Nephron progenitor cell (in vitro differentiated cells): ENCODE measurements at places on chromosomes 16 and 17.

DNA sequence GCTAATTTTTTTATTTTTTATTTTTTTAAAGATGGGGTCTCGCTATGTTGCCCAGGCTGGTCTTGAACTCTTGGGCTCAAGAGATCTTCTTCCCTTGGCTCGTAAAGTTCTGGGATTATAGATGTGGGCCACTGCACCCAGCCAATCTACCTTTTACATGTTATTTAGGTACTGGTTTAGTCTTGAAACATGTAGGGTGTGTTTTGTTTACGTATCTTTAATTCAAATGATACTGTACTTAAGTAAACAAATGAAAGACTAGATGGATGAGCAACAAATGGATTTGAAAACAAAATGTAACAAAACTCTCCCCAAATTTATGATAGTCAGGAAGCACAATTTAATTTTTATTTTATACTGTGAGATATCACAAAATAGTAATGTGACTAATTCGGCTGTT, 207.7 kb downstream of the LGALS9B start:
- no peak for DNase-seq

DNA sequence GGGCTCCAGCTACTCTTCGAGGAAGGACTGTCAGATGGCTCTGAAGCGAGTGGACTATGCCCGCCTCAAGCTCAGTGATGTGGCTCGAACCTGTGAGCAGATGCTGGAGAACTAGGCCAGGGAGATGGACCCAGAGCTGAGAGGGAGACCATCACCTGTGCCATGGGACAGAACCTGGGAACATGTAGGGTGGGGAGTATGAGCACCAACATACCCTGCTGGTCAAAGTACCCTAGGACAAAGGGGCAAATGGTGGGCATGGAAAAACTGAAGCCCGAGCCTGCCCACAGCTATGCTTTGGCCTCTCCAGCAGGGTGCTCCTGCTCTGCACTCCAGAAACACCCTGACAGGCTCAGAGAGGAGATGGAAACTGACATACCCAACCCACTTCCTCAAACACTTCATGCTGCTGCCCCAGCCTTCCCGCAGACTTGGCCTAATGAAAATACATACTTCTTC, 1.9 kb downstream of the MED11 start:
- DNase-seq = no peak

DNA sequence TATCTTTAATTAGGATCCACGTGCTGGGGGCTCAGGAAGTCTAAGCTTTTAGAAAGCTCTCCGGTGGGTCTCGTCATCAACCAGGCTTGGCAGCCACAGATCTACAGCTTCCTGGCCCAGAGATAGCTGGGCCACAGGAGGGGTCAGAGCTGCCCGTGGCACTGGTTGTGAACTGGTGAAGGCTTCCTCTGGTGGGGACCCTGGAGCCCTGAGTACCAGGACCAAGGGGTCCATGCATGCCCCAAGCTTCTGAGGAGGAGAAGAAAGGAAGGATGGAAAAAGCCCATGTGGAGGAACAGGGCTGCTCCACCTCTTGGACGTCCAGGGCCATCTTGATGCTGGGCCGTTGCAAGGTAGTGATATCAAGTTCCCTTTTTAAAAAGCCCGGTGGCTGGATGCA, 13.3 kb downstream of the RMI2 start:
- no peak for DNase-seq

- no peak for DNase-seq
These were observed at the start of gene CCL8 for GRCh38 chr17:34319039-34319483. Gene CCL8, plus strand, starts transcription at chr17:34319435. Its CDS starts 67 bp downstream, at chr17:34319502.

GRCh38 chr17:1515640-1516387, 598 bp downstream of the INPP5K start:
- peak; percentile 44 for DNase-seq

DNA sequence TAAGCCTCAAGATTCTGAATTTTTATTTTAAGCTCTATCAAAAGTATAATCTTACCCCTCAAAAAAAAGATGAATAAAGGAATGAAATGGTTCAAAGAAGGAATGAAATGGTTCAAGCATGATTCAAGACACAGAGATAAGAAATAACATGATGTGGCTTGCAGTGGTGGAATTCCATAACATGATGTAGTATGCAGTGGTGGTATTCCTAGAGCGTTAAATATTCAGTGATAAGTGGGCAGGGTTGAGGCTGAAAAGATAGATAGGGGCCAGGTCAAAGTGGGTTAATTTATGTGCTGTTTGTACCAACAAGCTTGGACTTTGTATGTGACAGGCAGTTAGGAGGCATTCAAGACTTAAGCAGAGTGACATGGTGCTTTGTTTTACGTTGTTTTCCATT, 29.6 kb downstream of the TNRC6A start:
- DNase-seq = no peak

GRCh38 chr17:64448665-64449512, at the start of gene MILR1:
Gene MILR1, plus strand, starts transcription at chr17:64449115. Its CDS starts 54 bp downstream, at chr17:64449169.
- DNase-seq = no peak

GRCh38 chr16:16038950-16039349, 89.5 kb downstream of the ABCC1 start:
- no peak for DNase-seq

- DNase-seq = no peak
These were observed 44.0 kb downstream of the SOST start for GRCh38 chr17:43714465-43715149.

GRCh38 chr17:73569762-73570319, 74.4 kb downstream of the SDK2 start:
- no peak for DNase-seq

- DNase-seq = peak; percentile 35
These were observed 772 bp downstream of the CHD3 start for GRCh38 chr17:7889166-7889955.

- DNase-seq = no peak
These were observed 271.4 kb downstream of the MAF start for GRCh38 chr16:79329166-79329521.

- DNase-seq = no peak
These were observed 16.7 kb upstream of the BAIAP2 start for GRCh38 chr17:81018044-81018802.

- DNase-seq = no peak
These were observed 624.4 kb upstream of the C16orf82 start for GRCh38 chr16:26442321-26442720.

- no peak for DNase-seq
These were observed 48.5 kb upstream of the ZCCHC14 start for GRCh38 chr16:87541147-87541871.

GRCh38 chr16:86076606-86077005, 177.6 kb downstream of the IRF8 start:
- no peak for DNase-seq

DNA sequence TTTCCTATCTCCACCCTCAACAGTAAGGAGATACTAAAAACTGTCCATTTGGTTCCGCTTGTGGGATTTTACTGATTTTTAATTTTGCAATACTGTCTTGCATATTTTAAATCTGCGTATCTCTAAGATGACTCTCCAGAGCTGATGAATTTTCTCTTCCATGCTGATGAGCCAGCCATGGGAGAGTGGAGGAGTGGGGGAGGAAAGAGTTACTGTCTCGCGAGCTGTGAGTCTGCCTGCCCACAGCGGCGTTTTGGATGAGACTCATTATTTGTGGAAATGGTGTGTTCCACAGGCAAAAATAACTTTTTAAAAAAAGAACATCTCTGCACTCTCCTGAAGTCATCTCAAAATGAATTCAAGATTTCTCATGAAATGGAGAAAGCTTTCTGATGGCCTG, 34.6 kb upstream of the MYOCD start:
- no peak for DNase-seq

- no peak for DNase-seq
These were observed 432.3 kb downstream of the XYLT1 start for GRCh38 chr16:17038415-17038814.

- DNase-seq = peak; percentile 77
These were observed 34.7 kb downstream of the SBK1 start for GRCh38 chr16:28326881-28327610.

DNA sequence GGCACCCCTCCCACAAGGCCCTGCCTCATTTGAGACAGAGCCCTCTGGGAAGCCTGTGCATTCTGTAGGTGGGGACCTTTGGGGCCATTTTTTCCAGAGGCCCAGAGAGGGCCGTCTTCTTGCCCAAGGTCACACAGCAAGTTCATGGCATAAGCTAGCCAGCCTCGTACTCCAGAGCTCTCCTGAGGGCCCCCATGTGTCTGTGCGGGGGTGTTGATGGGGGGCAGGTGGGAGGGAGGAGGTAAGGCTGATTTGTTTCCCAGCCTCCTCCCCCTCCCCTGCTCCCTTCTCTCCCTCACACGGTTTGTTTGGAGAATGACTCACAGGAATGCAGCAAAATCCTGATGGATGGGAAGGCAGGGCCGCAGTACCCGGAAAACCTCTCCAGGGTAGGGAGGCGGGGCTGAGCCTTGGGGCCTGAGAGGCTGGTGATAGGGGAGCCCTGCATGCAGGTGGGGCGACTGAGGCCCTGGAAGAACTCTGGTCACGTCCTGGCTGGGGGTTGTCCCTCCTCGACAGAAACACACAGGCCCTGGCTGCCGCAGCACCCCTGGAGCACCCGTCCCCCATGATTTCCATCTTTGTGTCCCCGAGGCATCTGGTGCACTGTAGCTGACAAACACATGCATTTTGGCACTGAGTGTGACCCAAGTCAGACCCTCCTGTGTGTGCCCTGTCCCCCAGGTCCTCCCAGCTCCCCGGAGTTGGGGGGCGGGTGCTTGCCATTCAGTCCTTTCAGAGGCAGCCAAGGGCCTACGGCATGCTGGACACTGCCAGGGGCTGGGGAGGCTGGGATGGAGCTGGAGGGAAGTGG, 29.7 kb downstream of the RAI1 start:
- DNase-seq = peak; percentile 62

- no peak for DNase-seq
These were observed 3.3 kb upstream of the N4BP1 start for GRCh38 chr16:48613061-48613957.

DNA sequence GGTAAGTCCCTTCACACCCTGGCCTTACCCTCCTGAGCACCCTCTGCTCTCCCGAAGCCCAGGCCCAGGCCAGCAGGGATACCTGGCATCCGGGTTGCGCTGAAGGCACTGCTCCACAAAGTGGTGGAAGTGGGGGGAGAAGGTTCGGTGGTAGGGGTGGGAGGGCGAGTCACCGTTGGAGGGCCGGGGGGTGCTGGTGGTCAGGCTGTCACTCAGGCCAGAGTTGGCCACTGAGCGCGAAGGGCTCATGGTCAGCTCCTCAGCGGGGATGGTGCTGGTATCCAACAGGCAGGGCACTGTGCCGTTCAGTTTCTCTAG, 4.3 kb upstream of the LIMD2 start:
- DNase-seq = no peak

DNA sequence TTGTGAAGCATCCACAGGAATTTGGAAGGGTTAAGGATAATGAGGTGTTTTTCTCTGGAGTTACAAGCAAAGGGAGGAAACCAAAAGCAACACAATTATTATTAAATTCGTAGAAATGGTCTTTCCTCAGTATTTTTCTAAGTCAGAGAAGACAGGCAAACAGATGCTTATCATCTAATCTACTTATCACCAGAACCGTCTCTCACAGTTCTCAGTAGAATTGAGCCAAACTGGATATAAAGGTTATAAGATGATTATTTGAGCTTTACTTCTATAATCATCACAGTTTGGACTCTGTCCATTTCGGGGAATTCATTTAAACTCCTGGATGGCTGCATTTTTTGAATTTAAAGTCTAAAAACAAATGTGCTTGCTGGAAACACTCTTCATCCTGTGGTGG, 245.0 kb downstream of the KCNJ2 start:
- no peak for DNase-seq

DNA sequence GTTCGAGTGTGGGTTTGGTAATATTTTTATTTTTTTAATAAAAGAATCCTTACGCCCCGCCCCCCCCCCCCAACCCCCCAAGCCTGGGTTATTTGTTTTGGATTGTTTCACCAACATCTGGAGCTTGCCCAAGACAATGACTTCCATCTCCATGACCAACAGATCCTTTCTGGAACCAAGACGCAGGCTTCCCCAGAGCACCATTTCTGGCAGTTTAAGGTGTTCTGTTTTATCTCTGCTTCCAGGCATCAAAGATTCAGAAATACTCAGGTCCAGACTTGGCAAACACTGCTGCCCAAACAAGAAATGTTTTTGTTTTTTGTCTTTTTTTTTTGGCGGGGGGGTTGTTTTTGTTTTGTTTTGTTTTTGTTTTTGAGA, 56.1 kb downstream of the PLXDC1 start:
- no peak for DNase-seq

- no peak for DNase-seq
These were observed 3.8 kb downstream of the ERCC4 start for GRCh38 chr16:13923703-13924298.

GRCh38 chr16:70258065-70258464, 6.3 kb upstream of the EXOSC6 start:
- DNase-seq = no peak

DNA sequence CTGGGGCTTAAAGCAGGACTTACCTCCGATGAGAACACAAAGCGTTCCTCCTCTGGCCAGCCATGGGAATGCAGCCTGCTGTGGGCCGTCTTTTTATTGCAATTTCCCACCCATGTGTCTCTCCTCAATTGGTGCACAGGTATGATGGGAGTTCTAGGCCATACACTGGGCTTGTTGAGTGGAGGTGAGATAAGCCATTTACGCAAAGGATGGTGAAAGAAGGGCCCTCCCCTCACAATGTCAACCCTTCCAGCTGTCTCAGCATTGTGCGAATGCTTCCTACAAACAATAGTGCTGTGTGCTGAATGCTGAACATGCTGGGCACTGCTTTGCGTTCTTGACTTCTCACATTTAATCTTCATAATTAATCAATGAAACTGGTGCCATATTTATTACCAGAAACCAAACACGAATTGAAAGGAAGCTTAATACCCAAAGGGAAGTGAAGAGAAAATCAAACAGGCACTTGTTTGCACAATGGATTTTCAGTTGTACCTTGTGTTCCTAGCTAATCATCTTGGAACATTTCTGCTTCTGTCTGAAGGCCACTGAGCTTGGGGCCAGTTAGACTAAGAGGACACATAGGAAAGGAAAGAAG, at the start of gene GP2:
Gene GP2, minus strand, starts transcription at position 70 of the 598 bp plus-strand sequence. CDS start 1,082 bp downstream, outside the sequence.
- no peak for DNase-seq

DNA sequence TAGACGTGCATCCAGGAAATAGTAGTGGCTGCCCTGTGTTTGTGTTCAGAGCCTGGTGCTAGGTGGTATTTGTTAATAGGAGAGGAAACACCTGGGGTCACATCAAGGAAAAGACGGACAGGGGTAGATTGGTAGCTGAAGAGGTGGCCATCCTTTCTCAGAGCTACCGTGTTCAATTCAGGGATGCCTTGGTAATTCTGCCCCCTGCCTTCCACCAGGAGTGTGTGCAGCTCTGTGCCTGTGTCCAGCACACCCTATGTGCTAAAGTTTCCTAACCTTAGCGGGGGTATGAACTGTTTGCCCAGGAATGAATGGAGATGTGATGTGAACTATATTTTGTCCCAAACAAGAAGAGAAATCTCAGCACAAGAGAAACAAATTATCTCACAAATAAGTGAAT, 174.1 kb upstream of the MPHOSPH6 start:
- DNase-seq = peak; percentile 22

DNA sequence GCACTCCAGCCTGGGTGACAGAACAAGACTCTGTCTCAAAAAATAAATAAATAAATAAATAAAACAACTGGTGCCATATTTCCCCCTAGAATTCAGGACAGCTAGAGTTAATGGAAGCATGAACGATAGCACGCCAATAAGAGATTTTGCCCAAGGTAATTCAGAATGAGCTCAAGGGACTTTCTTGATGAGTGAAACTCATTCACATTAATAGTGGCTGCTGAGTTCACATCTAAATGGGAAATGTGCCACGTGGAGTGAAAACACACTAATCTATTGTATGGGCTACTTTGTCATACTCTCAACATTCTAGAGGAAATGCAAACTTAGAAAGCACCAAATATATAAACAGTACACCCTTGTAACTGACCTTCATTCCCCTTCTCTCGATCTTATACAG, 47.4 kb upstream of the PSMD7 start:
- no peak for DNase-seq

GRCh38 chr16:28982949-28983348, 1.9 kb upstream of the LAT start:
- DNase-seq = no peak

GRCh38 chr16:87409781-87410180, 17.6 kb downstream of the MAP1LC3B start:
- no peak for DNase-seq
